ENCODE measurements at places on chromosomes 3 and 15.

- no peak for DNase-seq
These were observed 260.0 kb downstream of the FOXP1 start for GRCh38 chr3:71323558-71323957.

DNA sequence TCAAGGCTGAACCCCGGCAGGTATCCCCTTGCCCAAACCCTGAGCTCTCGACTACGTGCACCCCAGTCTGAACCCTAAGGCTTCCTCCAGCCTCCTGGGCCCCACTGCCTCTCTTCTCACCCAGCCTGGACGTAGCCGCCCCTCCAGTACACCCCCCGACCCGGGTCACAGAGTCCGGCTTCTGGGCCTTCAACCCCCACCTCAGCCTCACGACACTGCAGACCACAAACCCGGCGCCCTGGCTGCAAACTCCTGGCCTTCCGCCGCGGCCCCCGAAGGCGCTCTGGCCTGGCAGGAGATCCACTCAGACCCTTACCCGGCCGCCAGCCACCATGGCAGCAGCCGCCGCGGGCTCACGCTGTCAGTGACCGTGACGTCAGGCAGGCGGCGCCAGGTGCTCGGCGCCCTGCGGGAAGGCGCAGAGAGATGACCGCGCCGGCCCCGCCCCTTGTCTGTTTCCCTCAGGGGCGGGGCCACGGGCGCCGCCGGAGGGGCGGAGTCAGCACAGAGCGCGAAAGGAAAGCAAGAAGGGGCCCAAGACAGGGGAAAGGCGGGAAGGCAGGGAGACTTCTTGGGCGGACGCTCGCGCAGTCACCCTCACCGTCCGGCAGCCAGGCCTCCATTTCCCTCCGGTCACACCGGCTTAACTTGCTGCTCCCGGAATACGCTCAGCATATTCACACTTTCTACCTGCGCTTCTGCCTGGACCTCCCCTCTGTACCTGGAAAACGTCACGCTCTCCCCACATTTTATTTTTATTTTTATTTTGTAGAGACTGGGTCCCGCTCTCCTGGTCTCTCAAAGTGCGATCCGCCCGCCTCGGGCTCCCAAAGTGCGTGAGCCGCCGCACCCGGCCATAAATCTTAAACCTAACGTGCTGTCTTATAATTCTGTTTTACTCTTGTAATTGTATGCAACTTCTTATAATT is at the start of gene RMDN3:
Gene RMDN3 (minus strand): TSS at position 372 of the 929 bp plus-strand sequence. CDS start 471 bp downstream, outside the sequence.
- peak; percentile 80 for DNase-seq

GRCh38 chr3:156160647-156161046 is 40.3 kb downstream of the KCNAB1 start:
- DNase-seq = no peak

DNA sequence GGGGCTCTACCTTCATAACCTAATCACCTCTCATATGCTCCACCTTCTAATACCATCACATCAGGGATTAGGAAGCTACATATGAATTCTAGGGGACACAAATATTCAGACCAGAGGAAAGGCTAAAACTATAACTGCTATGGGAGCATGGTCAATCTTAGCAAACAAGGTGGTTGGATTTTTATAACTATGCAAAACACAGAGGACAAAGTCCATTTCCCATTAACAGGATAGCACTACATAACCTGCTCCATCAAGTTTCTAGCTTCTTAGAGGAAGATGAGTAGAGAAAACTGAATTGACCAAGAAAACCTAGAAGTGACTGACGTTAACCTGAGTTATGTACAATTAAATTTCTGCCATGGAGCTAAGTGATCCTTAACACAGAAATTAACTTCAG is 398.6 kb downstream of the TBL1XR1 start:
- DNase-seq = no peak

DNA sequence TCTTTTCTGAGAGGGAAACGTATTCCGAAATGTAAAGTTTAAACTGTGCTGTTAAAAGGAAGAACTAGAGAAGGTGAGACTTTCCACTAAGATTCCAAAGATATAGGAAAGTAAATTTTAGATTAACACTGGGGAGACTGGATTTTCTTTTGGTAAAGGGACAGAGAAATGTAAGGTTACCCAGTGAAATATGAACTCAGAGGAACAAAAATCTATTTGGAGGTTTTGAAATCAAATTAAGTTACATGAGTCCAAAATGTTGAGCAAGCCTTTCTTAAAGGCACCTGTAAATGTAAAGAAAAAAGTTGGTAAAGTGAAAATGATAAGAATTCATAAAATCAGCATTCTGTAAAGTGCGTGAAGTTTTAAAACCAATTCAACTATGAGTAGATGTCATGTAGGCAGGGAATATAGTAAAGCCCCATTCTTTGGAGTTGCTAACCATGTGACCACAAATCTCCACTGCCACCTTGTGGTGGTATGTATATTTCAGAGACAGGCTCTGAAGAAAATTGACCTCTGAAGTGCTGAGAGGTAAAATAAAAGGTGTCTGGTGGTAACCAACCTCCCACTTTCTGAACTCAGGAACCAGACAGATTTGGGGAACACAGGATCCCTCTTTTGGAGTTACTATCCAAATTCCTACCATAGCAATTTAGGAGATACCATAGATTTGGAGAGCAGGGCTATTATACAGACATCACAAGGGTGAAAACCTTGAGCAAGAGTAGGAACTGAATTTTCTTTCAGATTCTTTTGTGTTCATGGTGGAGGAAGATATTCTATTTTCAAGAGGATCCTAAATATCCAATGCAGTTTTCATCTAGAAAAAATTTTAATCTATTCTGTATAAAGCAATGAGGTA is 215.3 kb downstream of the ROBO2 start:
- DNase-seq = no peak

- DNase-seq = no peak
These were observed 80.8 kb upstream of the SCN5A start for GRCh38 chr3:38730281-38730680.

GRCh38 chr15:24764375-24765171 is 89.0 kb downstream of the NPAP1 start:
- DNase-seq = no peak

DNA sequence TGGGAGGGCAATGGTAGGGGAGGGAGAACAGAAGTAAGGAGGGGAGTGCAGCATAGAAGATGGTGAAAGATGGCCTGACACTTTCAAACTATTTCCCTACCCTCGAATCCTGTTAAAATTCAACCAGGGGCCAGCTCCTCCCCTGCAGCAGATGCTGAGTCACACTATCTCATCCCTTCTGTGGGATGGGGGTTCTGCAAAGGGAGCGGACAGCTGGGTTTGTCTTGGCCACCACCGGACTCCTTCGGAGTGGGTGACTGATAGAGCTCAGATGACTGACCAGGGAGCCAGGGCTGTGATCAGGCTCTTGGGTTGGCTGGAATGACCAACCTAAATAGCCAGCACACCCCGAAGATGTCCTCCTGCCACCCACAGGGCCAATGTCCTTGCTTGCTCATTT is 33.6 kb upstream of the TMCC1 start:
- no peak for DNase-seq

DNA sequence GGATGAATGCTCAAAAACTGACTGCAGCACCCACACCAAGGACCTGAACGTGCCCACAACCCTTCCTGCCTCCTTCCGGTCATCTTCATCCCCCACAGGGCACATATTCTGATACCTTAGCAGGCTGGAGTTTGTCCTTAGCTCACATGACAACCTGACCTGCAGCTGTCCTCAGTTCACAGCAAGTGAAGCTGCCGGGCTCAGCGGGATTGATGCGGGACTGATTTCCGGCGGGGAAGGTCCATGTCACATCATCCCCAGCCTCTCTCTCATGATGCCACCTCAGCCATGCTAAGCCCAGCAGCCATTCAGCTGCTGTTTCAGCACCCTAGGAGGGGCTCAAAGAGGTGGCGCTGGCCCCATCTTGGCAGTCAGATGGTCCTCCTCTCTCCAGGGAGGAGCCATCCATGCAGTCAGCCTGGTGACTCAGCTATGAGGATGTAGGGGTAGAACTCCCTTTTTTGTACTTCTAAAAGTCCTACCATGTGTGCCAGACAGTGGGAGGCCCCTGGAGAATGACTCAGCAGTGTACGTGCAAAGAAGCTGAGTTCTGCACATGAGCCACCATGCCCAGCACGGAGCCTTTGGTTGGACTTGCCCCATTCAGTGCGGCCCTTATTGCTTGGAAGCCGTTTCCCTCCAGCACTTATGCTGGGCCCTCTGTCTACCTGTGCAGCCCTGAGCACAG is 9.5 kb downstream of the CA12 start:
- DNase-seq = no peak

DNA sequence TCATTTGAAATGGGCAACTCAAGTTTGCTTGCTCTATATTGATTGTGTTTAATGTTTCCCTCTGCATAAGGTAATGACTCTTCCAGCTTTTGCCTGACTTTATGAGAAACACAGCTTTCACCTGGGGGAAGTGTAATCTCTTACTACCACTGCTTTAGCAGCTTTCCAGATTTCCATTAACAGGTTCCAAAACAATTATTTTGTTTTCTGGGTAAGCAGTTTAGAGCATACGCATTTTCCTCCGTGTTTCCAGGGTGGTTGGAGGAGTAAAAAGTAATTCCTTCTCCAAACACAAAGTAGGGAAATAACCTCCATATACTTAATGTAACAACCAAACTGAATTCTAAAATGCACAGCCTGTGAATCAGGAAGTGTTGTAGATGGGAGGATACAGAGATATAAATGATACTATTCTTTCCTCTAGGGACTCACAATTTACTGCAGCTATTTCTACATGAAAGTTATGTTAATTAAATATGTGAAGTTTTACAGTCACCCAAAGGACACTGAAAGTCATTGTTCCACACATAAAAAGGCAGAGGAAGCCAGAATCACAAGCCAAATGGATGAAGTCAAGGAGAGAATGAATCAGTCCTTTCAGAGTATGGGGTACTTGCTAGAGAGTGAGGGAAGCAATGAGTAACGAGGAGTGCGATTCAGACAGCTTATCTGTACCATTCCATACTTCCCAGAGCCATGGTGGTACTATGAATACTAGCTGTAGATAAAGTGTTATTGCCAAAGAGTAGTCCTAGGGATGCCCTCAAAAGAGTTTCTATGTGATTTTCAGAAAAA is 16.6 kb downstream of the ST3GAL6 start:
- no peak for DNase-seq

- DNase-seq = no peak
These were observed 1.4 kb downstream of the MAPKBP1 start for GRCh38 chr15:41775651-41776050.

Data from stimulated activated CD8-positive, alpha-beta memory T cell treated with anti-CD3 and anti-CD28 coated beads, Interleukin-4, amount 100 ng/mL, for 1 hour (primary cell).